Fibroblast of the conjunctiva (primary cell): ENCODE measurements at places on chromosomes 5 and 9.

DNA sequence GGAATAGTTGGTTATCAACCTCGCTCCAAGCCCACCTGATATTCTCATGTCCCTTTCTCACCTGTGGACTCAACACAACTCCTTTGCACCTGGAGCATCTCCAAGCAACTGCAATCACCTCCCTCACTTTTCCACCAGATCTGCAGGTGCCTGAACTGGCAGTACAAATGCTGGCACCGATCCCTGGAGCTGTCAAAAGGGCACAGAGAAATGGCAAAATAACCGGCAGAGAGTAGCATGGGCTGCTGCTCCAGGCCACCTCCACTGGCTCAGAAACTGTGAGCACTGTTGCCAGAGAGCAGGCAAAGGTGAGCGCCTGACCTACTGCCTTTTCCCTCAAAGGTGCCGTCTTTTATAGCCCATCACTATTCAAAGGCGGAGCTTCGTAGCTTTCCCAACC is 14.7 kb downstream of the EQTN start:
- DNase-seq: no peak

DNA sequence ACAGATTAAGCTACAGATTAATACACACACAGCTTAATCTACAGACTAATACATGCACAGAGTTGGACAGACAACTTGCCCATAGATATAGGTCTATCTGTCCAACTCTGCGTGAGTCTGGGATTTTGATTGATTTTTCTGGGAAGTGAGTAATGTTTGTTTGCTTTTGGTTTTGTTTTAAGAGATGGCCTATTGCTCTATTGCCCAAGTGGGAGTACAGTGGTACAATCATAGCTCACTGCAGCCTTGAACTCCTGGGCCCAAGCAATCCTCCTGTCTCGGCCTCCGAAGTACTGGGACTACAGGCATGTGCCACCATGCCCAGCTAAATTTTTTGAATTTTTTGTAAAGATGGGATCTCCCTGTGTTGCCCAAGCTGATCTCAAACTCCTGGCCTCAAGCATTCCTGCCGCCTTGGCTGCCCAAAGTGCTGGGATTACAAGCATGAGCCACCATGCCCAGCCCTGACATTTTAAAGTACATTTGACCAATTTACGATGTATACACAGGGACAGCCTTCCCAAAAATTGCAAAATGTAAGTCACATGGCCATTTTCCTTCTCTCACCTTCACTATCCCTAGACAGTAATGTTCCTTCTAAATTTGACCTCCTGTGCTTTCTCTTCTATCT is 50.8 kb downstream of the PAPPA start:
- DNase-seq: no peak

- no peak for DNase-seq
Measured at GRCh38 chr5:151758141-151758429, 346 bp downstream of the ATOX1 start.

DNA sequence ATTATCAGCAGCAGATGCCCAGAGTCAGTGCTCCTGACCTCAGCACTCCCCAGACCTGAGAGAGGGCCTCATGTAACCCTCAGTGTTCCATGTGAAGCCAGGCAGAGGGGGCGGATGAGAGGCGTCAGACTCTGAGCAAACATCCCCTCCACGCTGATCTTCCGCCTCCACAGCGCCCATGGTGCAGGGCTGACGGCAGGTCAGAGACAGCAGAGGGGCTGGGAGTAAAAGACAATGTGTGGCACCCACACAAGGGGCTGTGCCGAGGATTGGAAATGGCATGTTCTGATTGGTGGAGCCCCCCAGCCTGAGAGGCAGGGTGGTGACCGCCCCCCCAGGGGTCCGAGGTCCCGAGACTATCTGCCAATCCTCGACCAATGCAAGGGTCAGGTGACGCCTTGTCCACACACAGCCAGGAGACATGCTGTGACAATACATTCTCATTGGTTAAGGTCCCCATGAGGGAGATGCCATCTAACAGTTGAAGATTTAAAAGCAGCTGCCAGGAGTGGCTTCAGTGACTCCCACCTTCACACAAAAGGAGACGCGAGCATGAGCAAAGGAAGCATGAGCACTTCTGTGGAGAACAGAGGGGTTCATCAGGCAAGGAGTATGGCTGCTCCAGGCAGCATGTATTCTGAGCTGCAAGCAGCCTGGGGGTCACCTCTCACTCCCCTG is 19.3 kb upstream of the SLC25A51 start:
- no peak for DNase-seq

- DNase-seq: no peak
Measured at GRCh38 chr5:96026406-96027041, 64.9 kb upstream of the ELL2 start.

DNA sequence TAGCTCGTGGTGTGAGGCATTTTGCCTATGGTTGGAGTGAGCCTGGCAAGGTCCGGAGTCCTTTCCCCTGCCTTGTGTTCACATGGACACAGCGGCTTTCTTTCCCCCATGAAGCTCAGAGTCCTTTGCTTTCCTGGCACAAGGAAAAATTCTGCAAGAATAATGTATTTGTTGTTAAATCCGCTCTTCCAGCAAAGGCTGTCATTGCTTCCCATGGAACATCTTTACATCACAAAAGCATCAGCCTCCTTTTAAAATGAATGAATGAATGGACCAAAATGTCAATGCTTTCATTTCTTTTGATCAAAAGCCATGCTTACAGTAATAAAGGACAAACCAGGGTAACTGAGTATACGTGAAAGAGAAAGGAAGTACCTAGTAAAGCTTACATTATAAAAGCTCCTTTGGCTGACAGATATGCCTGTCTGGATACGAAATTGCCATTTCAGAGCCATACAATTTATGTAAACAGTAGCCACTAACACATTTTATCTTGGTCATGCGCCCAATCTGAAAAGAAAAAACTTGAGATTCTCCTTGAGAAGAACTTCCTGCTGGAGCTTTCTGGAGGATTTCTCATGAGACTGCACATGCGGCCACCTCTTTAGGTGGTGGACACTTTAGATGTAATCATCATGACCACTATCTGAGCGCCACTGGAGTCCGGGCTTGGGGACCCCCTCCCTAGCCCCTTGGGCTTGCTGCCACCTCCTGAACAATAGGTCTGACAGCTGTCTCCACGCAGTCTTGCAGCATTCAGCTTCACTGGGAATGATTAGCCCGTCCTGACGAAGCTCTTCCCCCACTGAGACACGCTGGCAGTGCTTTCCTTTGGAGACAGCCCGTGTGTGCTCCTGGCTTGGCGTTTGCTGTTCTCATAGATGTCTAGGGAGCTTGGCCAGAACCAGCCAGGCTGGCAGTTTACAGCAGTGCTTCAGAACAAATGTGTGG is 355.9 kb downstream of the ADAMTS6 start:
- DNase-seq: no peak

- DNase-seq: no peak
Measured at GRCh38 chr9:113479174-113479621, 15.7 kb downstream of the RGS3 start.

- no peak for DNase-seq
Measured at GRCh38 chr5:139636975-139637408, 11.2 kb upstream of the CXXC5 start.

DNA sequence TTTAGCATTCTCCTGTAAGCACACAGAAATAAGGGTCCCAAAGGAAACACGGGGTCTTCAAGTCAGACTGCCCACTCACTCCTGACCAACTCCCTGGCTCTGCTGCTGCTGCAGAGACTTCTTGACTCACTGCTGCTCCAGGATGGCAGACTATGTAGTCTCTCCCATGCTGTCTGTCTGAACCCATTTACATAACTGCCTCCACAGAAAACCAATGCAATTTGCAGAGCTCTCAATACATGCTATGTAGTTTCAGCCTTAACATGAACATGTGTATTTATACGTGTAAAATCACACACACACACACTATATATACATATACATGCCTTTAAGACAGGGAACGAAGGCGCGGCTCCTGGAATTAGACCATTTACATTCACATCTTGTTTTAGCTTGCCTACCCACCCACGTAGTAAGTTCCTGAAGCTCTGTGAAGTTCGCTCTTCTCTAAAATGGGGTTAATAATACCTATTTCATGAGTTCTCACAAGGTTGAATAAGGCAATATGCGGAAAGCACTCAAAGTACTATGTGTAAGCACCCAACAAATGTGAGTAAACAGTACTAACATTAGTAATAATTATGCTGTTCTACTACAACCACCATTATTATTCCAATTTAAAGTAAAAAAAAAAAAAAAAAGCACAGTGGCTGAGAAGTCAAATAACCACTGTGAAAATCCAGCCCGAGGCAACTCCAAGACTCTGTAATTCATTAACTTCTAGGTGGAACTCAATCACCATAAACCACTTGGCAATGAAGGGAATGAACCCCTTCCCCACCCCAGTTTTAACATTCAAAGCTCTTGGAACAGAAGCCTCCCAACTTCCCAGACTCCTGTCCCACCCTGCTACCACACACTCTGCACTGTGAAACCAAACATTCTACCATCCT is 31.8 kb downstream of the PRELID2 start:
- no peak for DNase-seq

GRCh38 chr5:110096419-110096818 is 406.7 kb downstream of the MAN2A1 start:
- DNase-seq: no peak
